ENCODE measurements at places on chromosomes 2 and 18.

DNA sequence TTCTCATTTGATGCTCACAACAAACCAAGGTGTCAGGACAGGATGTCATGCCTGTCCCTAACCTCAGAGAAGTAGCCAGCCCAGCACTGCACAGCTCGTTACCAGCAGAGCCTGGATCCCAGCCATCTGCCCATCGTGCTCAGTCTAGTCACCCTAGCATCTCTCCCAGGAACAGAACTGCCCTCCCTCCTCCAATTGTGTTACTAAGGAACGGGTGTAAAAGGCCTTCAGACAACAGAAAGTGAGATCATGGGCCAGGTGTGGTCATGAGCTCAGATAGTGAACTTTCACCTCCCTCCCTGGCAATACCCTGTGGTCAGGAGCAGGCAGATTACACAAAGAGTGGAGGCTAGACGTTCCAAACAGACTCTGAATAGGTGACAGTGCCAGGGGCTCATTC is 111.8 kb upstream of the PPP1CB start:
- DNase-seq = no peak

GRCh38 chr2:173858291-173858731 is 106.9 kb downstream of the SP3 start:
- no peak for DNase-seq

GRCh38 chr2:19861813-19862212 is 40.0 kb downstream of the TTC32 start:
- no peak for DNase-seq

DNA sequence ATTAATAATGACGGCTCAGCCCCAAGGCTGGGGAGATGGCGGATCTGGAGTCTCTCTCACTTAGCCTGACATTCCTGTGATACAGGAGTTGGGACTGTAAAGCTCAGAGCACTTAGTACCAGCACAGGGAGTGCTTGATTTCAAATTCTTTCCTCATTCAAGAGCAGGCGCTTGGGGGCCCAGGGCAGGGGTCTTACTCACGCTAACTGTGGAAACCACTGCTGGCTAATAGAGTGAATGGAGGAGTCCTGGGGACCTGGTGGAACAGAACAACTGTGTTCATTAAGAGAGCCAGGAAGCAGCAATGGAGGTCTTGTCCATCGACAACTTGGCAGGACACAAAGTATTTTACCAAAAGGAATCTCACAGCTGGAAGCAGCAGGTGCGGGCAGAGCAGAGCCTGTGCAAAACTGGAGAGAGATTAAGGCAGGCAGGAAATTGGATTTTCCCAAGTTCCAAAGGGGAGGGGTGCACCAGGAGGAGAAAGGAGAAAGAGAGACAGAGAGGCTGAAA is 358.9 kb downstream of the TNS1 start:
- no peak for DNase-seq

DNA sequence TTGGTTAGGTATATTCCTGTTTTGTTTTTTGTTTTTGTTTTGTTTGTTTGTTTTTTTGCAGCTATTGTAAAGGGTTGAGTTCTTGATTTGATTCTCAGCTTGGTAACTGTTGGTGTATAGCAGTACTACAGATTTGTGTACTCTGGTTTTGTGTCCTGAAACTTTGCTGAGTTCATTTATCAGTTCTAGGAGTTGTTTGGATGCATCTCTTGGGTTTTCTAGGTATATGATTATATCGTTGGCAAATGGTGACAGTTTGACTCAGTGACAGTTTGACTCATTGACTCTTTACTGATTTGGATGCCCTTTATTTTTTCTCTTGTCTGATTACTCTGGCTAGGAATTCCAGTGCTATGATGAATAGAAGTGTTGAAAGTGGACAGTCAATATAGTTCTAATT is 53.7 kb downstream of the APLF start:
- DNase-seq = no peak

DNA sequence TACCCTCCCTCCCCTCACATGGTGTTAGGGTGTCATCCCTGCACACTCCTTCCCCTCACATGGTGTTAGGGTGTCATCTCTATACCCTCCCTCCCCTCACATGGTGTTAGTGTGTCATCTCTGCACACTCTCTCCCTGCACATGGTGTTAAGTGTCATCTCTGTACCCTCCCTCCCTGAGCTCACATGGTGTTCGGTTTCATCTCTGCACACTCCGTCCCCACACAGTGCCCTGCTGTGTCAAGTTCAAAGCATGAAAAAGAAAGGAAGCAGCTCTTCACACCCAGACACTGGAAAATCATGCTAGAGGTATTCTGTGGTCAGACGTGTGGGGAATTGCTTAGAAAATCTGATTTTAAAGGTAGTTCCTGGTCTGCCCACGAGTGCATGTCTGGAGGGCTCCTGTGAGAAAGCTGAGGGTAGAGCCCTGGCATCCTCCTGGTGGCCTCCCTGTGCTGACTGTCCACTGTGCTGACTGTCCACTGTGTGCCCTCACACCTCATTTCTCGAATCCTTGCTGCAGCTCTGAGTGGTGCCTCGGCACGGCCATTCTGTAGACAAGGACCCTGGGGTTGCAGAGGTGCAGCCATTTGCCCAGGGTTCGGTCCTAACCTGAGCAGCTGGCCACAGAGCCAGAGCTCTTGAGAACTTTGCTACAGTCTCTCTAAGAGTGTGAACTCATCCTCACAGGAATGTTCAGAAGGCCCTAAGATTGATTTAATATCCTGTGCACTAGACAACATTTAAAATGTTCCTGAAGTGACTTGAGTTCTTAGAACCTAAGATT is 69.1 kb upstream of the NFATC1 start:
- DNase-seq = no peak

- DNase-seq = no peak
Measured at GRCh38 chr2:2902547-2903281, 474.9 kb downstream of the EIPR1 start.

GRCh38 chr2:239158641-239159475 is 242.0 kb downstream of the HDAC4 start:
- DNase-seq = no peak

DNA sequence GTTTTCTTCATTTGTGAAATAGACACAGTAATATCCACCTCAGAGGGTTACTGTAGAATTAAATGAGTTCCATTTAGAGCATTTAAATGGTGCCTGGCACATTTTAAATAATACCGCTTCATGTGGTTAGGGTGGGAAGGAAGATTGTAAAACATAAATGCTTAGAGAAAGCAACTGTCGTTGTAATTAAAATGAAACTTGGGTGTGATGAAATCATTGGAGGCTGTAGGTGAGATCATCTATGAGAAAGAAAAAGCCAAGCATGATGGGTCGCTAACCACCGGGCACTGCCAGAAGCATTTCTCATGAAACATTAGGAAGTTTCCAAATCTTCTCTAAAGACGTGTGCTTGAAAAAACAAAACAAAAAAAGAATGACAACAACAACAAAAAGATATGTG is 8.2 kb upstream of the SLC39A10 start:
- no peak for DNase-seq

DNA sequence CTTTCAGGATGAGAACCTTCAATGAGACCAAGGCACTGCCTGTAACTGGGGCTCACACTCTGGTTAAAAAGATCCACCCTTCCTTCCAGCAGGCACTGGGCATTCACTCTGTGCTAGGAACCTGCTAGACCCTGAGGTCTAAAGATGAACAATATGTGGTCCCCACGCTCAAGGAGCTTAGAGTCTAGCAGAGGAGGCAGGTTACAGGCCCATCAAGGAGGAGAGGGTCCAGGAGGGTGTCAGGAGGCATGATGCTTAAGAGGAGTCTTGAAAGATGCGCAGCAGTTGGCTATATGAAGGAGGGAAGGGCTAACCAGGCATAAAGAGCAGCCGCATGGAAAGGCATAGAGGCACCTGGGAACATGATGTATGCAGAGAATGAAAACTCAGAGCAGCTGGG is 4.5 kb downstream of the ANKRD53 start:
- no peak for DNase-seq

DNA sequence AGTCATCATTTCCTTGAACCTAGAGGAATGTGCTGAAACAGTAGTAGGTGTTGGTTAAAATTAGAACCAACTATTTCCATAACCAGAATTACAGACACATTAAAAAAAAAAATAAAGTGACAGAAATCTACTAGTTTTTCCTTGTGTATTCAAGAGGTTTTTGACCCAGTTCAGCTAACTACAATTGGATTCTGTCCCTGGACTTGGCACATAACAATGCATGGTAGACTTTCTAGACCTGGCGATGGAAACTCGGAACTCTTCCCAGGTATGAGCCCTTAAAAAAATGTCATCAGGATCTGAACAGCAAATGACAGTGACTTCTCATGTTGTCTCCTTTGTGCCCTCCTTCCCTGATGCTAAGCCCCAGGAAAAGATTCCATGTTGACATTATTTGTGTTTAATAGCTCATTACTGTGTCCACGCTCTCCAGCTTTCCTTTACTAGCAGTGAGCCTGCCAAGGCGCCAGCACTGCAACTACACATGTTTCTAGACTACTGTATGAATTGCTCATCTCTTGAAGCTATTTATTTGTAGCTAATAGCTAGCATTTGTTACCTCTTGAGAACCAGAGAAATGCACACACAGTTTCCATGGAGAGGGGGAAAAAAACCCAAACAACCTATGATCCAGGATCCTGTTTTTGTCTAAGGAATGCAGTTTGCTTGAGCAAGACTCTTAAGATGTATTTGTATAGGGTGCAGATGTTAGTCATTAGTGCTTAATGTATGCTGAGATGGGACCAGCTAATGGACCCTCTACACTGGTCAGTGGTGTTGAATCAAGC is 148.5 kb downstream of the FMNL2 start:
- no peak for DNase-seq

DNA sequence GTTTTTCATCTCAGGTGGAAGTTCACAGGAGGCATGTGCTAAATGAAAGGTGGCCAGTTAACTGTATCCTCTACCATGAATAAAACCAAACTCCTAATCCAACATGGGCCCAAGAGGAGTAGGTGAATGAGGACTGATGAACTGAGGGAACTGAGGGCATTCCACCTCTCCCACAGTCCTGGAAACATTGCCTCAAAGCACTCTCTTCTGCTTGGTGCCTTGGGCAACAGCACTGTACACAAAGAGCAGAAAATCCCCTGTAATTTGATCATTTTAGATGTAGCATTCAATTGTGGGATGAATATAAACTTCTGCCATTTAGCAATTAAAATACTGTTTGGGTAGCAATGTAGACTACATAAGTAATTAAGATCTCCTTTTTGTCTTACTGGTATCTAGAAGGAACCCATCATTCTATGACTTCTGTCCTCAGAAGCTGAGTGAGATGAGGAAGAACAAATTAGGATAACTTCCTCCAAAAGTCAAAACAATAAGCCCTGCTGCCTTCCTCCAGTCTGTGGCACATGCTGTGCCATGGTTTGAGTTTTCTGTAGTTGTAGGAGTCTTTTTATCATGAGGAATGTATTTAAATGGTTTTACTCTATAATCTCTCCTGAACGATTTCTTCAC is 86.7 kb upstream of the ZEB2 start:
- no peak for DNase-seq

Measured in CD4-positive, alpha-beta T cell treated with Interleukin-15 for 1 hour (primary cell).